Activated T-helper 1 cell treated with anti-CD3 and anti-CD28 coated beads, Interleukin-12 subunit alpha, Interleukin-12 subunit beta, Interleukin-2, Interleukin-4 antibody, amounts not matched to agents 30 ng/mL and 10 ng/mL and 1 ng/mL, durations not matched to agents 14 hours and 24 hours and 36 hours (primary cell): ENCODE measurements at places on chromosomes 7 and 10. TPM values are rescaled to one million over a fixed set of nuclear protein-coding genes. Genes with fewer than 3 reads are reported as not detected.

GRCh38 chr10:63300801-63301200, 165.0 kb downstream of the JMJD1C start:
- H3K4me3 ChIP-seq = no peak overlapping the region
- no peaks in the 10 kb centered on the region for H3K36me3 ChIP-seq
- no peak overlapping the region for H3K27ac ChIP-seq
- no peaks in the 10 kb centered on the region for H3K27me3 ChIP-seq
- H3K4me1 ChIP-seq = no peaks in the 10 kb centered on the region

DNA sequence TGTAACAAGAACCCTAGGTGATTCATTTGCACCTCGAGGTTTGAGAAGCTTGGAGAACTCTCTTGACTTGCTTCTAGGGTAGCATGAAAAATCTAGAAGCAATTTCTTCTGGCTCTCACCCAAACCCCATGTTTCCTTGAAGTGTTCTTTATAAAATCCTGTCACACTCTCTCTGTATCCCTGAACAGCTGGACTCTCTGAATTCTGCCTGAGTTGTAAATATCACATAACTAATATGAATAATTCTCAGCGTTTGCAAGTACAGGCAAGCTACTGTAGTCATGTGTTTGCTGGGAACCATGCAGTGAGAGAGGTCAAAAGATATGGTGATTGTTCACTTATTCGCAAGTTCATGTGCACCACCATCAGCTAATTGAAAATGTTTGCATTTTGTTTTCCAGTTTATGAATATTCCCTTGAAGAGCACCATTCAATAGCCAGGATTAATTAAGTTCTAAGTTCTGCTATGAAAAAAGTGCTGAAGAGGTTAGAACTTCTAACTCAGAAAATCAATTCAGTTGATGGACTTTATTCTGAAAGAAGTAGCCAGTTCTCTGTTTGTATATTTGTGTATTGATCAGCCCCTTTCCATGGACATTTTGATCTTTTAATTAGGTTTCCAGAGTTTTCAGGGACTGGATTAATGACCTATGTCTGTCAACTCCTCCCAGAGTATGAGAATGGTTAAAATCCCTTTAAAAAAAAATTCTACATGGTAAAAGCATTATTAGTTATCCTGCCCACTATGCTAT, 243.0 kb downstream of the PLXDC2 start:
- DNase-seq = no peak
- no peak overlapping the region for H3K27ac ChIP-seq
- H3K27me3 ChIP-seq = no peaks in the 10 kb centered on the region
- no peak overlapping the region for H3K4me3 ChIP-seq
- no peaks in the 10 kb centered on the region for H3K36me3 ChIP-seq
- no peaks in the 10 kb centered on the region for H3K4me1 ChIP-seq

GRCh38 chr7:78218051-78218450, 419.5 kb downstream of the PHTF2 start:
- no peak overlapping the region for H3K4me3 ChIP-seq
- no peaks in the 10 kb centered on the region for H3K36me3 ChIP-seq
- peaks cover 2% of the 10 kb centered on the region for H3K27me3 ChIP-seq
- DNase-seq = no peak
- H3K27ac ChIP-seq = no peak overlapping the region

Gene MKX
- total RNA-seq = not detected in 2 replicates

Gene LHFPL3
- not detected in 2 replicates for total RNA-seq
